ENCODE measurements at places on chromosomes 5 and 9.

GRCh38 chr9:132670457-132671391, at the start of gene GTF3C4:
TSS of gene GTF3C4 (plus strand) at chr9:132670464. CDS start at chr9:132670599, 135 bp downstream.
- peak; percentile 79 for DNase-seq

GRCh38 chr5:6705959-6706358, 7.3 kb upstream of the TENT4A start:
- no peak for DNase-seq

- no peak for DNase-seq
These were observed 222.4 kb downstream of the MAPKAP1 start for GRCh38 chr9:125484350-125485282.

GRCh38 chr9:103894184-103894583, 199.9 kb upstream of the SMC2 start:
- no peak for DNase-seq

DNA sequence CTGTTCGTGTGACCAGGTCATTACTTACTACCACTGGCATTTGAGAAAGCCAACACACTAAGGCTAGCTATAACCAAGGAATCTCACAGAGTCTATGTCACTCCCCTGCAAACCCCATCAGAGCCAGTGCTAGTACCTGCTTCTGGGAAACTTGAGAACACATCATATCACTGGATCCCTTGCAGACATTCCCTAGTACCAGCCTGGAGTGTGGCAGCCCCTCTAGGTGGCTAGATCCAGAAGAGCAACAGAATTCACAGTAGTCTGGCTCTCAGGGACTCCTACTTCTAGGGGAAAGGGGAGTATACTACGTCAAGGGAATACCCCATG, 73.8 kb upstream of the RUSC2 start:
- no peak for DNase-seq

GRCh38 chr9:110334871-110335270, 2.8 kb downstream of the TXNDC8 start:
- DNase-seq = no peak

GRCh38 chr5:127053049-127053448, 20.3 kb downstream of the C5orf63 start:
- no peak for DNase-seq

DNA sequence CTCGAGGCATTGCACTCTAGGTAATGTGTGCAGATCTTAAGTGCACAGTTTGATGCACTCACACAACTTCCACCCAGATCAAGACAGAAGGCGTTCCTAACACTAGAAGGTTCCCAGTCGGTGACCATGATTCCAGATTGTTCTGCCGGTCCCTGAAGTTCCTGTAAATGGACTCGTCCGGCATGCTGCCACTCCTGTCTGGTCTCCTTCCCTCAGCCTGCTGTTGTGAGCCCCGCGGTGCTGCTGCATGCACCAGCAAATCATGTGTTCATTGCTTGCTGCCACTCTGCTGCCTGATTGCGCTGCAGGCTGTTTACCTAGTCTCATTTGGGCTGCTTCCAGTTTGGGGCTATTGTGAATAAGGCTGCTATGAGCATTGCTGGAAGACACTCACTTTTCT, 11.5 kb downstream of the STKLD1 start:
- DNase-seq = no peak

DNA sequence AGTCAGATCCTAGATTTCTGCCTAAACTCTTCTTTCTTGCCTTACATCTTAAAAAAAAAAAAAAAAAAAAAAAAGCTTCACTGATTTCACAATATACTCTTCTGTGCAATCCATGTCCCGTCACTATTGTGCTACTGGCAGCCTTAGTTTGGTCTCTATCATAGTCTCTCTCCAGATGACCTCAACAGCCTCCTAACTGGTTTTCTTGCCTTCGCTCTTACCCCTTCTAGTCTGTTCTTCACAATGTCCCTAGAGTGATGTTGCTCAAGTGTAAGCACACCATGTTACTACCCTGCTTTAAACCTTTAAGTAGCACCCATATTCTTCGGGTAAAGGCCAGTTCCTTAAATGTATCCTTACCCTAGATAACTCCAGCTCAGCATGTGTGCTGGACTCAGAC, 25.8 kb downstream of the CD180 start:
- no peak for DNase-seq

GRCh38 chr9:127520941-127521918, 69.9 kb downstream of the LRSAM1 start:
- no peak for DNase-seq

GRCh38 chr5:146334074-146334533, 4.5 kb upstream of the POU4F3 start:
- DNase-seq = no peak

DNA sequence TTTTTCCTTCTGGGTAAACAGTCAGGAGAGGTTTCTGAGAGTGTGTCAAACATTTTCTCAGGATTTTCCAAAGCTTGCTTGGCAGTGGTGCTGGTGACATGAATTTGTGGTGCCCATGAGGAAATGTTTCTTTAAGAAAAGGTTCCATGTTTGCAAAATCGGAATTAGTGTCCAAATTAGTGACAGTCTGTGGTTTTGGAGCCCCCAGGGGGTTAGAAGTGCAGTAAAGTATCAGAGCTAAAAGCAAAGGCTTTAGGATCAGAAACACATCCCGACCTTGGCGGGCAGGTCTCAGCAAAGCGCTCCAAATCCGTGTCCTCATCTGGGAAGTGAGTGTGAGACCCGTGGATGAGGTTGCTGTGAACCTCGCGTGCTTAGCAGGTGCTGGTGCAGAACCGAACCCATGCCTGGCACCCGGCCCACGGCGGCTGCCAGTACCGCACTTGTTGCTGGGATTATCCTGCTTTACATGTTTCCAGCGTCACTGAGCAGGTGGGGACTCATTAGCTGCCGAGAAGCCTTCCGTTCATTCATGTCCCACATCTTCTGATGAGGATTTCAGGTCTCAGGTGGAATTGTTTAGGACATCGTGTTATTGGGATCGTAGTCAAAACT, 70.8 kb upstream of the COL5A1 start:
- DNase-seq = no peak

GRCh38 chr5:148937239-148937638, 110.8 kb downstream of the ADRB2 start:
- DNase-seq = no peak

DNA sequence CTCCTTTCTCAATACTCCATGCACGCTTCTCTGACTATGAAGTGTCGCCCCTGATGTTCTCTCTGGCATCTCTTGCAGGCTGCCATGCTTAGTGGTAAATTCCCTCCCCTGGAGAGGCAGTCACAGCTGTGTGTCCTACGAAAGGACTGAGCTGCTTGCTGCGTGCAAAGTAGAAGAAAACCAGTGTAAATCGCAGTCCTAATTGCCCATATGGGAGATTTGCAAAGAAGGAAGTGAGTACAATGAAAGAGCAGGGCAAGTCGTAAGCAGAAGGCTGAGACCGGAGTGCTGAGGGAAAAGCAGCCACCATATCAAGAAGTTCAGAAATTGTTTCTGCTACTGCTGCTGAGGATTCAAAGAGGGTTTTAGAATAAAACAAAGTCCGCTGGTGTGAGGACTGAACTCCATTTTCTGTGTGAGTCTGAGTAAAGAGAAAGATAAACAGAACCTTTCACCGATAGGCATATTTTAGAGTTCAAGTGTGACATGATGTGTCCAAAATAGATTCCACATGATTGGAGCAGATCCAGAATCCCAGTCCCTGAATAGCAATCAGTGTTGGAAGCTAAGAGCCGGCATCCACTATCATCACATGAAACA, 507.8 kb upstream of the MPDZ start:
- no peak for DNase-seq

GRCh38 chr5:109191153-109191558, 218.6 kb downstream of the PJA2 start:
- no peak for DNase-seq

DNA sequence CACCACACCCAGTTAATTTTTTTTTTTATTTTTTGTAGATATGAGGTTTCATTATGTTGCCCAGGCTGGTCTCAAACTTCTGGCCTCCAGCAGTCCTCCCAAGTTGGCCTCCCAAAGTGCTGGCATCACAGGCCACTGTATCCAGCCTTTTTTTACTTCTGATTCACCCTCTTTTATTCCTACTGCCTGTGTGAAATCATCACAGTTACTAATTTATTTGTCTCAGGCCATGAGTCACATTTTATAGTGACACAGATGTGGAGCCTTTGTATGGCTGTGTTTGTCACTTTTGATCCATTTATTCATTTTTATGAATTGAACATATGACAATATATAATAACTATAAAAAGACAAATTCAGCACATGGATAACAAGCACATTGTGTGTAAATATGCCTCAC, 67.1 kb upstream of the SNX2 start:
- DNase-seq = no peak

DNA sequence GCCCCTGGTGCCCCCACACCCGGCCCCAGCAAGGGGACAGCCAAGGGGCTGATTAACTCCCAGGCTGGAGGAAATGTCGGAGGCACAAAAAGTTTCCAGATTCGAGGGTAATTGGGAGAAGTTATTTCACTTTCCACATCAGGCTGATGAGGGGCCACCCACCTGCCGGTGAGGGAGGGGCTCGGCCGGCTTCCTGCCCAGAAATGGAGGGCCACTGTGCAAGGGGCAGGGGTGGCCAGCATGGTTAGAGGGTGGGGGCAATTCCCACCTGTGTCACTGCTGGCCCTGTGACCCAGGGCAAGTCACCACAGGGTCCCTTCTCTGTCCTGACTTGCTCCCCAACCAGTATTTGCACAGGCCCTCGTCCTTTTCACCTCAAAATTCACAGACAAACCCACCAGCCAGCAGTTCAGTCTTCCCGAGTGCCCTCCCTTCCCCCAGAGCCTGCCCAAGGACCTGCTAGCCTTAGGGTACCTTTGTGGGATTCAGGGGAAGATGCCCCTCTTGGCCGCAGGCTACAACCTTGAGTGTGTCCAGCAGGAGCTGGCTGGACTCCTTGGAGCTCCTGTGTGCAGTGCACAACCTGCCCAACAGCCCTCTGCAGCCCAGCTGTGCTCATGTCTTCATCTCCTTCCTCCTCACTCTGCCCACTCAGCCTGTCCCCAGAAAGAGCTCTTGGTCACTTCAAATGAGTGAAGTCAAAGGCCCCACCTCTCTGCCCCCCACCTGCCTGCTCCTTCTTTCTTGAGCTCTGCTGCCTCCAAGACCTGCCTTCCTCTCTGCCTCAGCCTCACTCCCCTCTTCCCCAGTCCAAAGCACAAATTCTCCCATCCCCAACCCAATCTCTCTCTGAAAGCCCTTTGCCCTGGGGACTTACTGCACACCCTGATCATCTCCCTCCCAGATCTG, 130.5 kb downstream of the BARX1 start:
- no peak for DNase-seq

DNA sequence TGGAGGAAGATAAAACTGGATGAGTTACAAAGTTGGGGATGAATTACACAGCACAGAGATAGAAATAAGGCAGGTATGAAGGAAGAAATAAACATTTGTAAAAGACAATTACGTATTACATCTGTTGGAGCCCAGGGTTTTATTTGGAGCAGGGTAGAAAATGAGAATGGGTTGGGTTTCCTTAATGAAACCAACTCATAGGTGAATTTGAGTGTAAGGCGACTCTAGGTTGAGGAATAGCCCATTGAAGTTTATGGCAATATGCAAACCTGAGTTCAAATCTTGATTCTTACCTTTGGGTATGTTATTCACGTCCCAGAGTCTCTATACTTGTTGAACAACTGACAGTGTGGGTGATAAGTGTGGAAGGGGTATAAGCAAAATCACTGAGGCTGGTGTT, 422.3 kb upstream of the WWC1 start:
- no peak for DNase-seq

GRCh38 chr5:14928661-14929060, 57.1 kb upstream of the ANKH start:
- no peak for DNase-seq

GRCh38 chr5:89253666-89254352, 370.8 kb upstream of the MEF2C start:
- DNase-seq = no peak

DNA sequence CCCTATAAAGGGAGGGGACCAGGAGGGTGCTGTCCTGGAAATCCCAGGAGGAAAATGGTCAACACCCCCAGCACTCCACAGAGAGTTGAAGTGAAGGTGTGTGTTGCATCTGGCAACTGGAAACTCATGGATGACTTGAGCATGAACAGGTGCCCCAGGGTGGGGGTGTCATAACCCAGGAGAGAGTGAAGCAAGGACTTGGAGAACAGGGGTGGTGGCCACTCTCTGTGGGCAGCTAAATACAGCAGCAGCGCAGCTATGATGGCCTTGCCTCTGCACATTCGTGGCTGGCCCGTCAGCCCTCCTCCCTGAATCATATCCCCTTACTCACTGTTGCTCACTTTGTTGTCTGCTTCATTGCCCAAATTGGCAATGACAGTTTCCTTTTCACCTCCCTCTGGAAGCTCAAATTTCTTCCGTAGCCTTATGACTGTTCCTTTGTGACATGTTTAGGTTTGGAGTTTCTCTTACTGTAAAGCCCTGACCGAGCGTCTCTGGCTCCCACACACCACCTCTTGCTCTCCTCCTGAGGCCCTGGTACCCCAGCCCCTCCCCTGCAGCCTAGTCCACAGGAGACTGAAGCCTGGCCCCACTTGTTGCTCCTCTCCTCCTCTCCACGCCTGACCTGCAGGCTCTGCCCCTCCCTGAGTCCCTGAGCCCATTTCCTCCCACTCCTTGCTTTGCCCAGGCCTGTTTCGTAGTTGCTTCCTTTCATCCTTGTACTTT, 185.8 kb downstream of the CD180 start:
- no peak for DNase-seq

GRCh38 chr5:110588286-110588980, 138.0 kb downstream of the TMEM232 start:
- DNase-seq = no peak

- DNase-seq = no peak
These were observed 99.7 kb upstream of the MAN2A1 start for GRCh38 chr5:109589986-109590385.

GRCh38 chr5:33832404-33833236, 59.2 kb downstream of the ADAMTS12 start:
- DNase-seq = no peak

- no peak for DNase-seq
These were observed 3.2 kb upstream of the ARL15 start for GRCh38 chr5:54313311-54314270.

- no peak for DNase-seq
These were observed at the start of gene SPINK4 for GRCh38 chr9:33239921-33240320. TSS of gene SPINK4 (plus strand) at chr9:33240167. CDS start at chr9:33240209, 42 bp downstream.

DNA sequence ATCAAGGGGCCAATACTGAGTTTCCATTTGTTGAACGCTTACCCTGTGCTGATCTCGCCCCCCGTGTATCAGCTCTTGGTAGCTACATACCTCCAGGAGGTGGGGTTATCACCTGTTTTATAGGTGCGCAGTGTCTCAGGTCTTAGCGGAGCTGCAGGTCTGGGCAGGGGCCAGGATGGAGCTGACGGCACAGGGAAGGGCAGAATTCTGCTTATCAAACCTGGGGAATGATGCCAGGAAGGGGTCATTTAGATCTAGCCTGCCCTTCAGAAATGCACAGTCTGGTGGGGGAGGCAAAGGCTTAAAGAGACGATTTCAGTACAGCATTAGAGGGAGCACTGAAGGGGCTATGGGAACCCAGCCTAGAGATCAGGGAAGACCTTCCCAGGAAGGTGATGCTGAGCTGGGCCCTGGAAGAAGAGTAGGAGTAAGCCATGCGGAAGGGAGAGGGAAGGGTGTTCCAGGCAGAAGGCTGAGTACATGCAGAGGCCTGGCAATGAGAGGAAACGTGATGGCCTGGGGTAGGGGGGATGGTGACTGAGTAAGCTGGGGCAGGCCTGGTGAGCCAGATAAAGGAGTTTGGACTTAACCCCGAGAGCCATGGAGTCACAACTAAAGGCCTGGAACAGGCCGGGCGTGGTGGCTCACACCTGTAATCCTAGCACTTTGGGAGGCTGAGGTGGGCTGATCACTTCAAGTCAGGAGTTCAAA, 31.5 kb downstream of the OLFML2A start:
- DNase-seq = no peak

- no peak for DNase-seq
These were observed 991 bp downstream of the IARS1 start for GRCh38 chr9:92292338-92293074.

All from T-helper 17 cell (primary cell).